ENCODE measurements at places on chromosomes 5 and 9.

DNA sequence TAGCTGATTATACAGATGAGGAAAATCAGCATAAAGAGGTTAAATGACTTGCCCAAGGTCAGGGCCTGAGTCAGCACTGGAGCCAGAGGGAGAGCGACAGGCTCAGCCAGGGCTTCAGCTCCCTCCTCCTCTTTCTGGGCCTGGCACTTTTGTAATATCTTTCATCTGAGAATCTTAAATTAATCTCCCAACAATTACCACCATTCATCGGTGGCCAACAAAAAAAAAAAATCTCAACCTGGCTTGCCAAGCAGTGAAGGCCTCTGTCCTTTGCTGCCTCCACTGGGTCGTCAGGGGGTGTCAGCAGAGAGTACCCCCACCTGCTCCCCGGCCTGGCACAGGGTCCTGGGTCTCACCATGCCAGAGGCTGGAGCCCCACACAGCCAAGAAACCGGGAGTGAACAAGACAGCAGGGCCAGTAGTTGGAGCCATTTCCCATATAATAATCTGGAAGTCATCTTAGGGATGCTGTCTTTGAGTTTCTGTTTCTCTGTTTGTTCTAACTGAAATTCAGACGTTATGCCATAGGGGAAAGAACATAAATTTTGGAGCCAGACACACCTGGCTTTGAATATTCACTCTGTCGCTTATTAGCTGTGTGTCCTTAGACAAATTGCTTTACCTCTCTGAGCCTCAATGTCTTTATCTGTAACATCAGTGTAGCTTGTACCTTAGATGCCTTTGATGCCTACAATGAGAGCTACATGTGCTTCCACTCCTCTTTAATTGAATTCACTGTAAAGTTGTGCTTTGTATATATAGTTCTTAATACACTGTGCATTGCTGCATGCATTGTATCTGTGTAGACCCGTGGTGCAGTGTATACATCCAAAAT, 299.9 kb upstream of the MSX2 start:
- DNase-seq = no peak

DNA sequence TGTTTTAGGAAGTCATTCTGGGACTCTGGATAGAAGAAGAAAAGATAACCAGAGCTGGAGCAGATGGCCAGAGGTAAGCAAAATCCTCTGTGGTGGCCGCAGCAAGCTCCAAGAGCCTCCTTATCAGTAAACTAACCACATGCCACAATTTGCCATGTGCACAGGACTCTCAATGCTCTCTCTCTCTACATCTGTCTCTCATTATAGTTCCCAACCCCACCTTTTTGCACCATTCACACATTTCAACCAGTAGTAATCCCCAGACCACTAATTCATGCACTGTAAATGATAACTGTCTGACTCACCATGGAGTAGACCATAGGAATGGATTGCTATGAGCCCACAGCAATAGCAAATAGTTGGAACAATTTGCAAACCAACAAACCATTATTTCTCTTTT, 526.1 kb downstream of the TLR4 start:
- peak; percentile 11 for DNase-seq

DNA sequence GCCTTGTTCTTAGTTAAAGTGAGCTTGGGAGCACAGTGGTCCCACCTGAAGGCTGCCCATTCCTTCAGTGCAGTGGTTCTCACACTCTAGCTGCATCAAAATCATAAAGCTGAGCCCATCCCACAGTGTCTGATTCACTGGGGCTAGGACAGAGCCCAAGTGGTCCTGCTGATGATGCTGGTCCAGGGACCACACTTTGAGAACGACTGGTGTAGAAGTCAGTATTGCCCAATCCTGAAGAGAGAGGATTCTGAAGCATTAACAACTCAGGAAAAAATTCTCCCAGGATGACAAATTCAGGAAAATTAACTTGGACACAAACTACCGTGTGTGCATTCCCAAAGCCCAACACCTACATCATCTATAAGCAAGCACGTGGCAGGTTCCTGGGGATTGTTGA, 176.2 kb downstream of the GABBR2 start:
- no peak for DNase-seq

DNA sequence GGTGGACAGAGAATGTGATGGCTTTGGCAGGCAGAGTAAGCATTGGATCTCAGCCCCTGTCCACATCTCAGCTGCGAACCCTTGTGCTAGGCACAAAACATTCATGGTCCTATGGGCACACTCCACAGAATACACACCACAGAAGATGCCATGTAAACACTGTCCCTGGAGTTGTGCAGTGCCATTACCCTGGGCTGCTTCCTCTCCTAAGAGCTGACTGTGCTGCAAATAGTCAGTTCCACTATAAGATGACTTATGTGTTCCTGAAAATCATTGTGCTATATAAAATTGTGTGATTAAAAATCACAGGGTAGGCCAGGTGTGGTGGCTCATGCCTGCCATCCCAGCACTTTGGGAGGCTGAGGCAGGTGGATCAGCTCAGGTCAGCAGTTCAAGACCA, 31.9 kb upstream of the ATP6V1G1 start:
- no peak for DNase-seq

- no peak for DNase-seq
These were observed 595.9 kb downstream of the DNAH5 start for GRCh38 chr5:13348568-13348967.

DNA sequence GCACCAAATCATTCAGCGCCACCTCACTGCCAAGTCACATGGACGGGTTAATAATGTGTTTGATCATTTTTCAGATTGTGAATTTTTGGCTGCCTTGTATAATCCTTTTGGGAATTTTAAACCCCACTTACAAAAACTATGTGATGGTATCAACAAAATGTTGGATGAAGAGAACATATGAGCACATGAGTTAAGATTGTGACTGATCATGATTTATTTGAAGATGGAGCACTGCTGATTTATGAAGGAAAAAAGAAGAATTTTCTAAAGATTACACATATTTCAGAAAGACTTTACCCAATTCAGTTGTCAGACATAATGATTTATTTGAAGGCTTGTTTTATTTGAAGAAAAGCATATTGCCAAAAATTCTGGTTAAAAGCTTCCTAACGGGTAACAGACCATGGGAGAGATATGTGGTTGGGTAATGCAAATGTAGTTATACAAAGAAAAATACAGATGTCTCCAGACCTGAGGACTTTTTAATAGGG, 37.4 kb downstream of the TNFAIP8 start:
- no peak for DNase-seq

DNA sequence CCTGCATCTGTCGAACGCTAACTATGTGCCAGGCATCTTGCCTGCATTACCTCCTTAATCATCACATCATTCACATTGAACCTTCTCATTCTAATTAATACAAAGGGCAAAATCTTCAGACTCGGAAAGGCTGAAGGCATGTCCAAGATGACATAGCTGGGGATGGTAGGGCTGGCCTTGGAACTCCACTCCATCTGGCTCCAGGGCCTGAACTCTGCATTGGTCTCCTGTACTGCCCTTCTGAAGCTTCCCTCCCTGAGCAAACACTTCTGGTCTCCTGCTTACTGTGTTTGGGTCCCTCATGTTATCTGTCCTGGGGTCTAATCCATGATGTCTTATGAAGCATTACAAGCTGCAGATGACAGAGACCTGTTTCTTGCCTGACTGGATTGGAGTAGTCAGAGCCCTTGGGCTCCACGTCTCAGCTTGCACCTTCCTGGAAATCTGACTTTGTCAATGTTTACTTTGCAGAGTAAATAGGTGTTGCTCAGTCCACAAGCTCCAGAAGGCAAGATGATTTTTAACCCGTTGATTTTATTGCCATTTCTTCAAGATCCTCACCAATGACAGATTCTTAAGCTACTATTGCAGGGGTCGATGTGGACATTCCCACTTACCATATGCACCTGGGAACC, 106.1 kb downstream of the GALNT10 start:
- no peak for DNase-seq

DNA sequence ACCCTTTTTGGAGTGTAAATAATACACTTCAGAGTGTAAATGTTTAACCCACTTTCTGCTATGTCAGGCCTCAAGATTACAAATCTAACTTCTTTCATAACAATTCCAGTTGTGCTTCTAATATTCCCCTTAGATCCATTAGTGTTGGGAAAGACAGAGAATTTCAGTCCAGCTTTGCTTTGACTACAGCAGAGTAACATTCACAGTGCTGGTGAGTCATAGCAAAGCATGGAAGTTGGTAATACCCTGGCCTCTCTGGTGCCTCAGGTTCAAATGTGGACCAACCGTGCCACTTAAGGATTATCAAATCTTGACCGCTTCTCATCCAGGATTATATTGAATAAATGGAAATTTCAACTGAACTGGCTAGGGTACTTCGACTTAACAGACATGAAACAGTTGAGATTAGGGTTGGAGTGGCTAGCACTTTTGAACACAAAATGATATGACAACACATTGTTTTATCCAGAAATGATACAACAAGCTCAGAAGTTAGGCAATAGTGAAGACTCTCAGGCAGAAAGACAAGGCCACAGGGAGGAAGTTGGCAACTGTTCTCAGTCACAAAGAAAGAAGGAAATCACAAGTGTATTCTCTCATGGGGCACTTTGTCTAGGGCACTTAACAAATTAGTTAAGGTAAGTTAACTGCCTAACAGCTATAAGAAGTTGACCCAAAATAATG, 24.4 kb upstream of the RASA1 start:
- peak; percentile 78 for DNase-seq

GRCh38 chr9:29213417-29214153, 1640.3 kb upstream of the C9orf72 start:
- peak; percentile 9 for DNase-seq

DNA sequence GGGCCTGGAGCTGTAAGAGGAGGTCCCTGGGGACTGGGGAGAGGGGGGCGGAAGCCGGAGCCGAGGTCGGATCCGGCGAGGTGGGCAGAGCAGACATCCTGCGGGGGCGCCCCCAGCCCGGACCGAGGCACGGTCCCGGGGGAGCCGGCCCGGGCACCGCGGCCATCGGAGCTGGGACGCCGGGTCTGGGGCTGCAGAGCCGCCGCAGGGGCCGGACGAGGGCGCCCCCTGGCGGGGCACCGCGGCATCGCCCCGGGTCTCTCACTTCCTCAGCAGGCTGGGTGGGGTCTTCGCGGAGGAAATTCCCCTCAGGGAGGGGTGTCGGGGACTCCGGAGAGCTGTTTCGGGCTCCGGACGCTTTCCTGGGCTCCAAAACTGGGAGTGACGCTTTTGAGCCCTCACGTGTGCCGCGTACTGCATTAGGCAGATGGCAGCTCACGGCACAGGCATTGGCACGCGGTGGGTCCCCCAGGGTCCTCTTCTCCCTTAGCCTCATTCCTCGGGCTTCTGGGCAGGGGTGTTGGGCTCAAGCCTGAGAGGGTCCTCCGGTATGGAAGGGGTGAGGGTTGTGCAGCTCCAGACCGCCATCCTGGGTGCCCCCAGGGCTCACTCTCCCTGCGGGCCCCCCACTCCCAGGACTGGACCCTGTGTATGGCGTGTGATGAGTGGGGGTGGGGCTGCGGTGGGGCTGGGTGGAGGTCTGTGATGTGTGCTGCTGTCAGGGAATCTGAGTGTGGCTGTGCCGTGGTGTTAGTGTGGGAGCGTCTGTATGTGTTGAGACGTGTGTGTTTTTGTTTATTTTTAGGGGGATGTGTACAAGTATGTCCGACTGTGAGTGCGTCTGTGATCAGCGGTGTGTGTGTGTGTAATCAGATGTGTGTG, 29.6 kb downstream of the LHX2 start:
- peak; percentile 85 for DNase-seq

GRCh38 chr9:114026335-114026734, 51.8 kb downstream of the AMBP start:
- no peak for DNase-seq

- DNase-seq = no peak
These were observed 54.4 kb downstream of the CRB2 start for GRCh38 chr9:123410281-123410910.

DNA sequence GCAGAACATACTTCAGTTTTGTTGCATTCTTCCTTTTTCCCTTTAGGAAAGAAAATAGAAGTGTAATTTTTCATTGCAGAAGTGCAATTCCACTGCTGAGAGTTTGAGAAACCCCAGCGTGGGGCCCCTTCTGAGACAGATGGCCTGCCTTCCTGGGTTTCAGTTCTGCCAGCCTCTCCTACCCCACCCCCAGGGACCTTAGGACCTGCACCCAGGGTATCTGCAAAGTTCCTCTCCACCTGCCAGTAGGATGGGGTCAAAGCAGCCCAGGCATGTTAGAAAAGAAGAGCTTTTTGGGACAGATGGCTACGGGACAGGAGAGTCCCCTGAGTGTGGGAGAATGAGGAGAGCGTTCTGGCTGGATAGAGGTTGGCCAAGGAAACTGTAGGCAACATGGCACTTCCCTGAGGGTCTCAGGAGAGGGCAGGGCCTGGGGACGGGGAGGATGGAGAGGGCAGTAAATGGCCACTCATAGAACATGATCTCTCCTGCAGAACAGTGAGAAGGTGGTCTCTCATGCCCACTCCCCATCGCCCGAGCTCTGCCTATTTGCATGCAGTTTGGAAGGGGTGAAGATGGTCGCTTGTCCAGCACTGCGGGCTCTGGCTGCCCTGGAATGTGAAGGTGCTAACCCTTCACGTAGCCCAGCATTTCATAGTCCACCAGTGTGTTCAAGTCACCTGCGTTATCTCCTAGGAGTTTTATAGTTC, at the start of gene TIFAB:
Gene TIFAB, minus strand, starts transcription at position 31 of the 710 bp plus-strand sequence. CDS start 2,412 bp downstream, outside the sequence.
- DNase-seq = no peak

DNA sequence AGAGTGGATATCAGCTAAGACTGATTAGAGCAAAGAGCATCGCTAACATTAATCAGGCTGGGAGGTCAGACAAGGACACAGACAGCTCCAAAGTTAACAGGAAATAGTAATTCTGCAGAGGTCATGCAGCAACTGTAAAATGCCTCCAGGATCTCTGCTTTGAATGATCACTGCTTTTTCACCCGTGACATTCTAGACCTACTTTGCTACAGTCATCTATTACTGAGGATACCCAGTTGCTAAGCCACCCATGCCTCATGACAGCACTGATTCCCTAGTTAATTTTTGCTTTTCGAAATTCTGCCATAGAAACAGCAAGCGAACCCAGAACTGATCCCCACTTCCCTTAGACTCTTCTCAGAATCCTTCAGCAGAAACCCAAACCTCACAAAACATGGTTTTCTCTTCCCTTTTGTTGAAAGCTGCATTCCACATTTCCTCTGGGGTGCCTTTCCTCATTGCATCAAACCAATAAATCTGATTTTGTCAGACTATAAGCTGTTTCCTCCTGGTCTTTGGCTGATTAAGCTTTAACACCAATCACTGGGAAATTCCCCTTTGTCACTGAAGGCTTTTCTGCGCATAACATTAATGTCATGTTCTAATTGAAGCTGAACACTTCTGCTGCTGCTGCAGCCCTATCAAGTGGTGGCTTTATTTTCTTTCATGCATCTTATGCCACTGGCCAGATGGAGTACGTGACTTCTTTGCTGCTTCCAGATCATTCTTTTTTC, 201.1 kb upstream of the CHD1 start:
- DNase-seq = no peak

- DNase-seq = no peak
These were observed 64.6 kb upstream of the ZFR start for GRCh38 chr5:32508806-32509805.

GRCh38 chr9:3049636-3050035, 205.7 kb upstream of the PUM3 start:
- no peak for DNase-seq

DNA sequence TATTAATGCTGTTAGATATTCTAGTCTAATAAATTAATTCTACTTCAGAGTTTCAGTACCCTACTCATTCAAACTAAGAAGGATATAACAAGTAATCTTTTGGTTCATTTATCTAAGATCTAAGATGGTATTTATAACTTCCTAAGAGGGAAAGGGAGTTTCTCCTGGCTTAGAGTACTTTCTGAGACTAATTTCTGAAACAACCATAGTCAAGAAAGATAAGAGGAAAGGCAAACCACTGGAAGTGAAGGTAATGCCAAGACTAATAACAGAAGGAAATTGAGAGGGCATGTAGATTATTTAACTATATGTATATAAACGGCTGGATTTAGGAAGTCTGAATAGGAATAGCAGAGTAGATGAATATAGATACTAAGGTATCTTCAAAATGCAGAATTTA, 112.4 kb upstream of the ACOT12 start:
- no peak for DNase-seq
